Uterine smooth muscle cell (primary cell): ENCODE measurements at places on chromosomes 7 and 10. TPM values are rescaled to one million over a fixed set of nuclear protein-coding genes. Genes with fewer than 3 reads are reported as not detected.

Gene NYAP1
- 1.2 and 2.5 TPM in 2 replicates for total RNA-seq

Gene C10orf67
- 0.11 and 0.12 TPM in 2 replicates for total RNA-seq

Gene GPR141
- total RNA-seq, result not detected in 2 replicates

Gene CPXM2
- total RNA-seq, result under 0.01 TPM in 1 of 2 replicates, not detected in the other

Gene PPP1R17
- total RNA-seq, result under 0.01 TPM in 1 of 2 replicates, not detected in the other

Gene HOXA9
- total RNA-seq, result 8.6 and 13.6 TPM in 2 replicates

Gene ZNF138
- total RNA-seq, result 5.9 and 7.1 TPM in 2 replicates

Gene SPDYE11
- not detected in 2 replicates for total RNA-seq

Gene CPA2
- total RNA-seq, result not detected in 2 replicates

Gene ENTPD7
- total RNA-seq, result 32.5 and 42.4 TPM in 2 replicates

Gene AKR1B15
- total RNA-seq, result not detected in 2 replicates
